Hippocampal formation (tissue), 2 donors: ENCODE measurements at places on chromosomes 3 and 15.

DNA sequence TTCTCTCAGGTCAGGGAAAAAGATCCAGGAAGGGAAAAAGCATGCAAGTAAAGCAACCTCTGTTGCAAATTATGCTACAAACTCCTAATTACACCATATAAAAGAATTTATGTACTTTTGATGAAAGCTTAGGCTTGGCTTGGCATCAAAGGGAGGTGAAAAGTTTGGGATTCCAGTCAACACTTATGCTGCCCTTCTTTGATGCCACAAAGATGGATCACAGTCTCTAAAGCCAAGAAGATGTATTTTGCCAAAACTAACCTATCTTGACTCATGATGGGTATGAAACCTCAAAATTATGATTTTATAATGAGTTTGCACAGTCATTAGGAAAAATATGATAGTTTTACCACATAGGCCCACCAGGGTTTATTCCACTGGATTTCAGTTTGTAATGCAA lies 101.0 kb upstream of the CCDC80 start:
- DNase-seq: no peak

- DNase-seq: no peak
Measured at GRCh38 chr3:31710123-31710803, 177.5 kb downstream of the STT3B start.

DNA sequence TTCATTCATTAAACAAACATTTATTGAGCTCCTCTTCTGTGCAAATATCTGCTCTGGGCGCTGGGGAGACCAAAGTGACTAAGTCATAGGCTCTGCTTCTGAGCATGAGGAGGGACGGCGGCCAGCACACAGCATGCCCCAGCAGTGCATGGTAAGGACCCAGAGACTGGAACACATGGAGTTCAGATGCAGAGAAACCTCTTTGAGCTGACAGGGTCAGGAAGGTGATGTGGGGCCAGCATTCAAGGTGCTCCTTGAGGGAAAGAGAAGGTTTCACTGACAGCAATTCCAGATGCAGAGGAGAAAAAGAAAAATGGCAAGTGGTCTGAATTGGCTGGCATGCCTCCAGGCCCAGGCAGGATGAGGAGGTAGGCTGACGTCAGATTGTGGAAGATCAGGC lies 234.5 kb downstream of the UACA start:
- no peak for DNase-seq

GRCh38 chr15:81274931-81275707 lies 48.8 kb downstream of the STARD5 start:
- DNase-seq: peak; percentile 82

DNA sequence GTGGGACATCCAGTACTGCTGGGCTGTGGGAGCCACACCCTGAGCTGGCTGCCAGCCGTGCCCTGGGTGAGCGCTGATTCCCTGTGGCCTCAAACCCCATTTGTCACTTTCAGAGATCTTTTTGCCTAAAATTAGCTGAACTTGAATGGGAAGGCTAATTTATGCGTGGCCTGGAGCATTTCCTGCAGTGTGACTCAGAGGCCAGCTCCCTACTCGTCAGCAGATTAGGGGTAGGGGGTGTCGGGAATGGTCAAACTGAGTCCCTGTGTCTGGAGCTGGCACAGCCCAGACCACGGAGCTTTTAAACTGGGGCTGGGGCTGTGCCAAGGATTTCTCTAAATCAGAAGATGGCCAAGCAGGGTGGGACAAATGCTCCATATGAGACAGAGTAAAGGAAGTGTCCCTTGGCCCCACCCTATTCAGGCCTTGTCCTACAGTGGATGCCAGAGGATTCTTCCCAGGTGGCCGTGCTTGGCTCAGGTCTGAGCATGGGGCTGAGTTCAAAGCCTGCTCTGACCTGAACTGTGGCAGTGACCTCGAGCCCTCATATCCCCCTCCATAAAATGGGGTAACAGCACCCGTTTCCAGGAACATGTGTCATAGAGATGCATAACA lies 59.7 kb downstream of the ATP2B2 start:
- no peak for DNase-seq

GRCh38 chr15:45279024-45279698 lies 27.1 kb downstream of the SLC28A2 start:
- DNase-seq: peak; percentile 98

DNA sequence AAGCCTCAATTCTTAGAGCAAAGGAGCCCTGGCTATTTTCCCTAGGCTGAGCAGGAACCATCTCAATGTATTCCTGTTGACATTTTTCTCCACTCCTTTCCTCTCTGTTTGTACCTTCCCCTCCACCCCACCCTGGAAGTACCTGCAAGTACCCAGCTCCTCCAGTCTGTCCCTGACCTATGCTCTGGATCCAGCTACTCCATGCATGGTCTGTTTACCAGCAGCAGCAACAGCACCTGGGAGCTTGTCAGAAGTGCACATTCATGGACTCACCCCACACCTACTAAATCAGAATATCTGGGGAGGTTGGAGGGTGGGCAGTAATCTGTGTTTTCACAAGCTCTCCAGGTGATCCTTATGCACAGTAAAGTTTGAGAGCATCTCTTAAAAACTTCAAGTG lies 240.7 kb upstream of the UMPS start:
- no peak for DNase-seq

GRCh38 chr3:162938083-162938482 lies 1441.5 kb downstream of the OTOL1 start:
- DNase-seq: no peak
